ENCODE measurements at places on chromosomes 4 and X. TPM values are rescaled to one million over a fixed set of nuclear protein-coding genes. Genes with fewer than 3 reads are reported as not detected.

DNA sequence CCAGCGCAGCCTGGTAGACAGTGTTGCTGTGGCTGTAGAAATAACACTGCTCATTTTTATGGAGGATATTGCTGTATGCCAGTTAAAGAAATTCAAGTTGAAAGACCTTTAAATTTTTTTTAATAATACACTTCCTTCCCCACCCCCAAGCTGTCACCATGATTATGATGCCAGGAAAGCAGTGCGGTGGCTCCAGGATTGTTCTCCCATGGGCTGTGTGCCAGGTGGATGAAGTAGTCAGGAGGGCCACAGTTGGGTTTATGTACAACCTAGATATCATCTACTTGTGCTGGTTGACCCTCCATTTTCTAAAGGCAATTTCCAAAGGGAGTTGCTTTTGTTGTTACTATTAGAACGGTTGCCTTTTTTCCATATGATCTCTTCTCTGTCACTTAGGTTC, 136.6 kb downstream of the AFF1 start:
- DNase-seq, result no peak

DNA sequence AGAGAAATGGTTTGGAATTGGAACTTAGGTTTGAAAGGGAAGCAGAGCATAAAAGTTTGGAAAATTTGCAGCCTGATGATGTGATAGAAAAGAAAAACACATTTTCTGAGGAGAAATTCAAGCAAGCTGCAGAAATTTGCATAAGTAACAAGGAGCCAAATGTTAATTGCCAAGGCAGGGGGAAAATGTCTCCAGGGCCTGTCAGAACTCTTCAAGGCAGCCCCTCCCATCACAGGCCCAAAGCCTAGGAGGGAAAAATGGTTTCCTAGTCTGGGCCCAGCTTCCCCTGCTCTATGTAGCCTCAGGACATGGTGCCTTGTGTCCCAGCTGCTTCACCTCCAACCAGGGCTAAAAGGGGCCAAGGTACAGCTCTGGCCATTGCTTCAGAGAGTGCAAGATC, 21.2 kb upstream of the DUSP21 start:
- no peak for DNase-seq

GRCh38 chr4:16725252-16725651, 173.2 kb downstream of the LDB2 start:
- DNase-seq, result no peak

- no peak for DNase-seq
Measured at GRCh38 chr4:84110040-84110439, 389.1 kb downstream of the NKX6-1 start.

DNA sequence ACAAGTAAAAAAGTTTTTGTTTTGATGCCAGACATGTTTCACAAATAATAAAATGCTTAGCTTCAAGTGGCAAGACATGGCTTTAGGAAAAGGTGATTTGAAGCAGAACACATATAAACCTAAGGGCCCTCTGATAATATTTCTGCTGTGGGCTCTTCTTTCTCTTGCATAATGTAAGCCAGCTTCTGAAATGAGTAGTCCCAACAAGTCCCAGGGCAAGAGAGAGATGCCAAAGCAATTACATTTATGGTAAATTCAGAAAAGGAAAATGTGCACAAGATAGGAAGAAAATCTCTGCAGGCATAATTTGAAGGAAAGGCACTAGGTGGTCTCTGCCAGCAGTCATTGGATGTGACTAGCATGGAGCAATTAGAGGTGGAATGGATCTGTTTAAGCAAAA, 170.8 kb upstream of the GALNT7 start:
- DNase-seq, result no peak

GRCh38 chr4:6641164-6641970, 882 bp downstream of the MRFAP1 start:
- DNase-seq, result no peak

The ZFYVE28 gene
- total RNA-seq, result 0.51 TPM

GRCh38 chr4:111475001-111475400, 670.3 kb upstream of the FAM241A start:
- DNase-seq, result peak; percentile 43

- DNase-seq, result no peak
Measured at GRCh38 chr4:146159384-146160058, 16.0 kb upstream of the LSM6 start.

DNA sequence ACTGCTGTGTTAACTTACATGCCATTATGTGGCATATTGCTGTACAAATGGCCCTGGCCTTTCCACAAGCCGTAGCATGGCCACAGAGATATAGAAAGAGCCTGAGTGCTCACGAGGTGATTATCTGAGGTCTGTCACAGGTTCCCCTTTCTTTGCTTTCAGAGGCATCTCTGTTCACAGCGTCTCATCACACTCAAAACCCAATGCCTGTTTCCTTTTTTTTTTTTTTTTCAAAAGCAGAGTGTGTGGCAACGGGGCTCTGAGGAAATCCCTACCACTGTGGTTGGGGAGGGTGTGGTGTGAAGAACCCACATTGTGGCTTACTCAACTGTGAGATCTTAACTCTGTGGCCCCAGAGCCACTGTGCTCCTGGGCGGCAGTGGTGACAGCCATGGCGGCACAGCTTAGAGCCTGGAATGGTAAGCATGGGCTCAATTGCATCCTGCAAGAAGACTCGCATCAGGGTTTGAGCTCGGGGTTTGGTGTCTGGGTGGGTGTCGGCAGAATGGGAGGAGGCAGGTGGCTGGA, 30.8 kb downstream of the RTL5 start:
- no peak for DNase-seq

- no peak for DNase-seq
Measured at GRCh38 chrX:54928876-54929275, 8.3 kb downstream of the TRO start.

DNA sequence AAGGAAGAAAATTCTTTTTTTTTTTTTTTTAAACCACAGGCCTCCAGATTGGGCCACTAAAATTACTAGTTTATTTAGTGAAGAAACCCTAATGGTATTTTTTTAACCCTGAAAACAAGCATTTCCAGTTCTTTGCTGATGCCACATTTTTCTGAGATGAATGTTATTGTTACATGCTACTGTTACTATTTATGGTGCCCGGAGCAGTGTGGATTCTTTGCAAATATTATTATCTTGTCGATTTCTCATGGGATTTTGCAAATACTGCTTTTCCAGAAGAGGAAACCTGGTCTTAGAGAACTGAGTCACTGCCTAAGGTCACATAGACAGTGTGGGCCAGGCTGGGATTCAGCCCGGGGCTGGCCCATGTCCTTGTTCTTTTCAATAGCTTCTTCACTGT, 8.7 kb upstream of the ALAS2 start:
- no peak for DNase-seq

DNA sequence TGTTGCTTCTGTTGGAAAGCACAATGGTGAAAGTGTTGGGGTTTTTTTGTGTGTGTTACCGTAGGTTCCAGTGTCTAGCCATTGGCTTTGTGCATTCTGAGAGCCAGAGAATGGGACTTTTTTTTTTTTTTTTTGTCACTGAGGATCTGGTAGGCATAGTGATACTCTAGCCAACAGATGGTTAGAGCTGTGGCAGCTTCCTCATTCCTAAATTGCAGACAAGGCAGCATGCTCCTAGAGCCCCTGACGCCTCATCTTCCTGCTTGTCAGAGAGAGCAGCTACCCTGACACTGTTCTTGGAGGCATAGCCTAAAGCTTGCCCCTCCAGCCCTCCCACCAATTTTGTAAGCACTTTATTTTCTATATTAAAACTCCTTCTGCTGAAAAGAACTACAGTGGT, 27.0 kb downstream of the ARHGEF9 start:
- no peak for DNase-seq

DNA sequence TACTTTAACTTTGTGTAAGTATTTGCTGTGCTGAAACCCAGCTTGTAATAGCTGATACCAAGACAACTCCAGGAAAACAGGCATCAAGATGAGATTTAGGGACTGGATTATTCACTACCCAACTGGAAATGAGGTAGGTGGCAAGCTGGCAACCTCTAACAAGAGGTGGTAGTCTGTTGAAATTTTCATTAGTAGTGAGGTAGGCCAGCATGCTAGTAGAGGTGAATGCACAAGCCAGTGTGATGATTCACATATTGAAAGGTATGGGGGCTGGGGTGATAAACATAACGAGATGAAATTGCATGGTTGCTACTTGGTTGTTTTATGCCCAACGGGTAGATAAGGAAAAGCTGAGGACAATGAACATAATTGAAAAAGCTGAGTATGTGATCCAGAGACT, 8.5 kb upstream of the TMPRSS11D start:
- no peak for DNase-seq

GRCh38 chrX:1430451-1430850, 22.3 kb downstream of the ASMTL start:
- no peak for DNase-seq

DNA sequence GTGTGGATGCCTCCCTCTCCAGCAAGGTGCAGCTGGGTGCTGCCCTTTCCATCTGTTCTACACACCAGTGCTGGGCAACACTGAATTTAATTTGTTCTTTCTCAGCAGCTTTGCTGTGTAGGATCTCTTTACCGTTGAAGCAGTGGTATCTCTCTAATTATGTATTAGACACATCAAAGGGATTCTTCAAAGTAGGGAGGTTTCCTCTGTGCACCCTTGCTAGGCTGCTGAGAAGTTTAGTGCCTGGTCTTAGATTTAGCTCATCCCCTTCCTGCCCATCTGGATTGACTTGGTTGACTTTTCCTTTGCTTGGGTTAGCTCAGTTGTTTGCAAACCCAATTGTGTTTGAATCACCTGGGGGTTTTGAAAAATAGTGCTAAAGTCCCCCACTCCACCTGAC, 27.8 kb upstream of the LDB2 start:
- DNase-seq, result no peak

DNA sequence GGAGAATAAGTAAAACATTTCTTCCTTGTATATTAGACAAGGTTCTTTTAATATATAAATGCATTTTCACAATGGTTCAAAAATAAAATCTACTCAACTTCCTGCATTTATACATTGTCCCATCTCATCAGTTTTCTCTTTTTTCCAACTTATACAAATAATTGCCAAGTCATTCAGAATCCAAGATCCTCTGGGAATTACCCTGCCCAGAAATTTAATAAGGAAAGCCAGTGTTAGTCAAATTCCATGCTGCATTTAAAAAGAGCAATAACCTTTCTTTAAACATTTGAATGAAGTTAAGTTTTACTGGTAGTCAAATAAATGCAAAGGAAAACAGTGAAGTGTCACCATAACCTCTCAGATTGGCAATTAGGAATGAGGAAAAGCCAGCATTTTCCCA, 357.9 kb downstream of the PPP3CA start:
- no peak for DNase-seq

DNA sequence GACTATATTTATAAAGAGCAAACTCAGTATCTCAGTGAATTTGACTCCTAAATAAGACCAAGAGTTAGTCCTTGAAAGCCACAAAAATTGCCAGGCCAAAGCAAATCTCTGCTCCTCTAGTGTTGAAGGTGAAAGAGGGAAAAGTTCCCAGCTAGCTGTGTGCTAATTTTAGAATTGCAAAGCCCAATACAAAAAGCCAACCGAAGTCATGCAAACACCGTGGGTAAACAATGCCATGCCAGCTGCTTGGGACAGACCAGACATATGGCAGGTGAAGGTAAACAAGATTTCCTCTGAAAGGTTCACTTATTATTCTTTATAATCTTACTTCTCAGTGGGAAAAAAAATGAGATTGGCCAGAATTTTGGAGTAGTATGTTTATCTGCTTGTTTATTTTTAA, 80.5 kb upstream of the LNX1 start:
- no peak for DNase-seq

GRCh38 chr4:59630922-59631321, 1569.2 kb upstream of the ADGRL3 start:
- no peak for DNase-seq

GRCh38 chrX:13693341-13693961, 4.5 kb downstream of the RAB9A start:
- DNase-seq, result no peak

The MAGEB2 gene
- not detected for total RNA-seq

GRCh38 chr4:56986192-56986591, 7.5 kb downstream of the POLR2B start:
- no peak for DNase-seq

- DNase-seq, result no peak
Measured at GRCh38 chrX:7261672-7262332, 113.8 kb upstream of the PUDP start.

DNA sequence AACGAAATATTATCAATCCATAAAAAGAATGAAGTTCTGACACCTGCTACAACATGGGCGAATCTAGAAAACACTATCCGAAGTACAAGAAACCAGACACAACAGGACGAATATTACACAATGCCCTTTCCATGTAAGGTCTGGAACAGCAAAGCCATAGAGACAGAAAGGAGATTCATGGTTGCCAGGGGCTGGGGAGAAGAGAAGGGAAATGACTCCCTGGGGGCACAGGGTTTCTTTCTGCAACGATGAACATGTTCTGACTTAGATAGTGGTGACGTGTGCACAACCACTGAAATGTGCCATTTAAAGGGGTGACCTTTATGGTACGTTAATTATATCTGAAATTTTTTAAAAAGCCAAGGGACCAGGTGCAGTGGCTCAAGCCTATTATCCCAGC, 28.3 kb downstream of the GPR143 start:
- DNase-seq, result no peak
